ENCODE measurements at places on chromosomes 13 and 19.
A peak's percentile ranks its signal among the peaks of the same experiment; 100 is the strongest.

DNA sequence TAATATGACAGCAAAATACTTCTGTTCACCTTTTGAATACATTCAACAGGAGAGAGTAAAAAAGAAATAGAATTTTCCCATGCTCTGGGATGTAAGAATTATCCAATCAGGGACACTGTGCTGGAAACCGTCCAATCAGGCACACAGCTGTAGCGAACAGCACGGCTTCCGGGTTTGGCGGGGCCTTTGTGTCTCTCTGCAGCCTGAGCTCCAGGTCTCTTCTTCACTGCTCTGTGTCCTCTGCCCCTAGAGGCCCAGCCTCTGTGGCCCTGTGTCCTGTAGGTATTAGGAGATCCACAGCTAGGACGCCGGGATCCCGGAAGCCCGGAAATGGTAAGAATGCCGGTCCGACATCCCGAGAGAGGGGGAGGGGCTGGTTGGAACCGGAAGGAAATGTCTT lies 92.7 kb downstream of the ZNF737 start:
- no peak for DNase-seq

GRCh38 chr19:1862424-1863327 lies 703 bp downstream of the KLF16 start:
- DNase-seq = no peak

GRCh38 chr13:60047918-60048317 lies 115.8 kb downstream of the DIAPH3 start:
- no peak for DNase-seq

- no peak for DNase-seq
These were observed 30.7 kb downstream of the CEACAM1 start for GRCh38 chr19:42497492-42498168.

DNA sequence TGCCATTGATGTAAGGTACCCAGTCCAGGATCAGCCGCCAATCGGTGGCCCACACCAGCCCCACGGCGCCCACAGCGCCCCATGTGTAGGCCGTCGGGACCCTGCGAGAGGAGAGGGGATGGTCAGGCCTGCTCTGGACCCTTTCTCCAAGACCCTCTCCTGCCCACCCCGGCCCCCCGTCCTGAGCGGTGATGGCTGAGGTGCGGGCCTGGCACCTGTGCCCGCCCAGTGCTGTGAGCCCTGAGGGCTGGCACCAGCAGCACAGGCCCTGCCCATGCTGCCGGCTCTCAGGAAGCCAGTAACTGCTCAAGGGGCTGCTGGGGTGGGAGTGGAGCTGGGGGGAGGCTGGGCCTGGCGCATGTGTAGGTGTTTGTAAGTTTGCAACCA lies 5.8 kb downstream of the UQCR11 start:
- no peak for DNase-seq

DNA sequence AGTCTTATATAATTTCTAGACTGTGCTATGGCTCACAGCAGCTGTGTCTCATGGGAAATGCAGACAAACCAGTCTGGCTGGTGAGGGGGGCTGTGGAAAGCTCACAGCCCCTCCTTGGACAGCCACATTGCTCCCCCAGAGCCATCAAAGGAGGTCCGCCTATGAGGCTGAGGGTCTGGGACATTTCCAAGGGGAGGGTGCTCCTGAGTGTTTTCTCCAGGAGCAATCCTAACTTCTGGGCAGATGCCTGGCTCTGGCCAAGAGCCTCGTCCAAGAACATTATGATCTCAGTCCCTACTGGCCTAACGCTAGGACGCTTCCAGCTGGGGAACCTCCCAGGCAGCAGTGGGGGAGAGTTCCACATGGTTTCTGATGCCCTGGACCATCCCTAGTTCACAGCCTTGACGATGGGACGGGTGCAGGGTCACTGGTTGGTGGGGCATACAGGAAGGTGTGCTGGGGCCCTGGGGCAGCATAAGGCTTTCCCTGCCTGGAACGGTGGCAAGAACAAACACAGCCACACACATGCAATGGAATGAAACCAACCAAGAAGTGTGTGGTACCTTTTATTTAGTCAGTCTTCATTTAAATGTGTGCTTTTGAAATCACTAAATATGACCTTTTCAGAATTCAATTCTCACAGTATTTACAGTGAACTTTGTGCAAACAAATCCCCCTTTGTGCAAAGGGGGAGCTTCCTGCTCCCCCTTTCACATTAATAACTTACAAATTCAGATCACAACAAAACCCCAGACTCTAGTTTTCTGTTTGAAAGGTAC lies 60.6 kb downstream of the CDADC1 start:
- peak; percentile 22 for DNase-seq

DNA sequence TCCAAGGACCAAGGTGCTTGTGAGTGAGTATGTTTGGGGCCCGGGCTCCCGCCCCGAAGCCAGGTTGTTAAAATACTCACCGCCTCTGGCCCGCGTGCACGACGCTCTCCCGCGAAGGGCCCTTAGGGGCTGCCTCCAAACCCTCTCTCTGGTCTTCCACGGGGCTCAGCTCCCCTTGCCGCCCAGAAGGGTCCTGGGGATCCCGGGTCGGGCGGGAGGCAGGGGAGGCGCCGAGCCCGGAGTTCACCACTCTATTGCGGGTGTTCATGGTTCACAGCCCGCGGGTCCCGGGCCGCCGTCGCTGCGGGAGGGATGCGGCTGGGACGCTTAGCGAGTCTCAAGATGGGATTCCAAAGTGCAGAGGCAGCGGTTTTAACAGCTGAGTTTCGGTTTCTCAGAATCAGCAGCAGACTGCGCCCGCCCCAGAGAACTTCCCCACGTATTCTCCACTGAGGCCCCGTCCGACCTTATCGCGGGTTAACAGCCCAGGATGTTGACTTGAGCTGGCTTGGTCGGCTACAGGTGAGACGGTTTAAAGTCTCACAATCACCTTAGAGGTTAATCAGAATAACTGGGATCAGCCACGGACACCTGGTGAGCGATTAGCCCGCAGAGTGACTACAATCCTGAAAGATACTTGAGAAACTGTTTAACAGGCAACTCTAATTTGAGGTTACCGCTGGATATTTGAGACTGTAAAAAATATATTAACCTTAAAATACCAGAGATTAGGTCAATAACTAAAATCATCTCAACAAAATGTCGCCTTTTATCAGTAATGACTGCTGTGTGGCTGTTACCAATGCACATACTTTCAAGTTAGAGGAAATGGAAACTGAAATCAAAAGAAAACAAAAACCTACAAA lies at the start of gene EPSTI1:
Gene EPSTI1 (minus strand): TSS at position 344 of the 866 bp plus-strand sequence. CDS start 76 bp downstream, at position 268.
- peak; percentile 73 for DNase-seq

DNA sequence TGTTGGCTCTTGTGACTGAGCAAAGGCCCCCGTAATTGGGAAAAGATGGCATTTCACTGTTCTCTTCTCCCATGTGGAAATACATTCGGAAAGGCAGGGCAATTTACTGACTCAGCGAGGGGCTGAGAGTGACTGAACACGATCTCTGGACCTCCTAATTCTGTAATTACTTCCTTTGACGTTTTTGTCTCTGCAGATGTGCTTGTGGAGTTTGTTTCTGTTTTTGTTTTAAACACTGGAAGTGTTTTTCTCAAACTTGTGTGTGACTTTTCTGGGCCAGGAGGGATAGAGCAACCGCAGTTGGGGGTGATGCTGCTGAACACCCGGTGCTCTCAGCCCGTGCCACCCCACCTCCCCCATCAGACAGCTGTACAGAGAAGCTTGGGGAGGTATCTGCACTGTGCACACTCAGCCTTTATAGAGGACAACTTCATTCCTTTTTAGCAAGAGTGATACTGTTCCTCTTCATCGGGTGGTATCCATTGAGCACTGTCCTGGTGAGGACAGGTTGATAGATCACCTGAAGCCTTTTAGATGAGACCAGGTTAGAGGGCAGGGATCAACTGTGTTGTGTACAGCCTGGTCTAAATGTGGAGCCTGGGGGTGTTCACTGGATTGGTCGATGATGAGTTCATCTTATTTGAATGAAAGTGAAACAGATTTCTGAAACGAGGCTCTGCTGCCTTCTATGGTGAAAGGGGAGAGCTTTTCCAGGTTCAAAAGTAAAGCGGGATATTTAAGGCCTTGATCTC lies 117.4 kb downstream of the ESD start:
- DNase-seq = peak; percentile 72

DNA sequence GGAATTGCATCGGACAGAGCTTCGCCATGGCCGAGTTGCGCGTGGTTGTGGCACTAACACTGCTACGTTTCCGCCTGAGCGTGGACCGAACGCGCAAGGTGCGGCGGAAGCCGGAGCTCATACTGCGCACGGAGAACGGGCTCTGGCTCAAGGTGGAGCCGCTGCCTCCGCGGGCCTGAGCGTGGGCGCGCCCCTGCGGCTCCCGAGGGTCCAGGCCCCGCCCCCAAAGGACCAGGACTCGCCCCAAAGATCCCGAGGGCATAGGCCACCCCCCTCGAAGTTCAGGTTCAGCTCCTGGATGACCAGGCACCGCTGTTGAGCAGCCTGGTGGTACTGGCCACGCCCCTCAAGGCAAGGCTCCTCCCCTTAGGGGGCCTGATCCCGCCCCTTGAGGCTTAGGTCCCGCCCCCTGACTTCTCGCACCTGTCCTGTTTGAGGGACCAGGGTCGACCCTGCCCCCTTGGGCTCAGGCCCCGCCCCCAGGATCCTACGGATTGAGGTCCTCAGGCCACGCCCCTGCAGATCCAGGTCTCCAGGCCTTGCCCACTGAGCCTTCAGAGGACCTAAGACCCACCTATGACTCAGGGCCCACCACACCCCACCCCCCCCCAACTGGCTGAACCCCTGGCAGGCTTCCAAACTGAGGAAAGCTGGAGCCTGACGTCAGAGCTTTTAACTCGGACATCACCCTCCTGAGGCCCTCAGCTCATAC lies 43.1 kb downstream of the CYP4F22 start:
- DNase-seq = no peak

DNA sequence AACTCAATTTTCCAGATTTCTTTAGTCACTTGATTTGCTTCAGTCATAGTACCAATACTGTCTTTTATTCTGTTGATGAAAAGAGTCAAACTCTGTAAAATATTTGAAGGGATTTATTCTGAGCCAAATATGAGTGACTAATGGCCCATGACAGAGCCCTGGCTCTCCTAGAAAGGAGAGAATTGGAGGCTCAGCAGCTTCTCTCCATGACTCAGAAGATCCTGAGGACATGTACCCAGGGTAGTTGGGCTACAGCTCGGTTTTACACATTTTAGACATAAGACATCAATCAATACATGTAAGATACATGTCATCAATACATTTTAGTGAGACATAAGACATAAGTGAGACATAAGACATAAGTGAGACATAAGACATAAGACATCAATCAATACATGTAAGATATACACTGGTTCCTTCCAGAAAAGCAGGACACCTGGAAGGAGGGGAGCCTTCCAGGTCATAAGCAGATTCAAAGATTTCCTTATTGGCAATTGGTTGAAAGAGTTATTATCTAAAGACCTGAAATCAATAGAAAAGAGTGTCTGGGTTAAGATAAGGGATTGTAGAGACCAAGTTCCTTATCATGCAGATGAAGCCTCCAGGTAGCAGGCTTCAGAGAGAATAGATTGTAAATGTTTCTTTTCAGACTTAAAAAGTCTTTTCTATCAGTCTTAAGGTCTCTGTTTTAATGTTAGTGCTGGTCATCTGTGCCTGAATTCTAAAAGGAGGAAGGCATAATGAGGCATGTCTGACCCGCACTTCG lies 179.8 kb upstream of the RFC3 start:
- DNase-seq = peak; percentile 71

GRCh38 chr13:32902029-32902780 lies 114.0 kb upstream of the KL start:
- peak; percentile 65 for DNase-seq

GRCh38 chr19:38592940-38593339 lies 24.8 kb downstream of the MAP4K1 start:
- no peak for DNase-seq

- no peak for DNase-seq
These were observed 452.6 kb upstream of the KLF12 start for GRCh38 chr13:74586847-74587246.

DNA sequence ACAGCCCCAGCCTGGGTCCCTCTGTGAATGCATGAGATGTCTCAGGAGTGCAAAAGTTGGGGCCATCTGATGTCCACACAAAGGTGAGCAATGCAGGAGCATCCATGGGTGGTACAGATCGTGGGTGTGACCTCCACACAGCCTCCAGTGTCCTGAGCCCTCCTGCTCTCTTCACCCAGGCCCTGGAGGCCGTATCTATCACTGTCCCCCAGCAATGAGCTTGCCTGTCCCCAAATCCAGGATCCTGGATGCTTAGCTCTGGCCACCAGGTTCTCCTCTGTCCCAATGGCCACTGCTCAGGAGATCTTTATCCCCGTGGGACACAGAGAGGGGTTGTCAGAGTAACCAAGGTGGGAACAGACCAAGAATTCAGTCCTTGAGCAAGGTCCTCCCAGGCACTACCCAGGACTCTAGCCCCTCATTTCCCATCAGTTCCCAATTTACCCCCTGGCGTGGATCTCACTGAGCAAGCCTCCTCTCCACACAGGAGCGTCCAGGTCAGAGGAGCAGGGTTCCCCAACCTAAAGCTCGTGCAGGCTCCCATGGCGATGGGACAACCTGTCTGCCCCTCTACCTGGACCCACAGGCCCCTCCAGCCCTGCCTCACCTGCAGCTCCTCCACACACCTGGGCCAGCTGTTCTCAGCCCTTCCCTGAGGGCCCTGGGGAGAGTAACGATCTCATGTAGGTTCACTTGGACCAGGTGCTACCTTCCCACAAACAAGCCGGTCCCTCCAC lies 11.3 kb downstream of the CEACAM21 start:
- DNase-seq = no peak

DNA sequence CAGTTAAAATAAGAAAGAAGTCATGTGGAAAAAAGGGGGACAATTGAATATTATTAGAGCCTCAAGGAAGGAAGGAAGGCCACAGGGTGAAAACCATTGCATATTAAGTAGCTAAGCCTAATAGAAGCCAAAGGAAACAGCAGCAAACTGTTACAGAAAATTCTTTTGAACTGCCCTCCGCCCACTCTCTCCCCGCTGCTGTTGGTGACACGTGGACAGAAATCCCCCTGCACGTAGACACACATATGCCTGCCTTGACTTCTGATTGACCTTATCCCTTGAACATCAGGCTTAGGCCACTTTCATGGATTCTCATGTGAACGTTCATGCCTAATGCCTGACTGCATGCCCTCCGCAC lies 229.1 kb downstream of the KCNRG start:
- no peak for DNase-seq

- peak; percentile 15 for DNase-seq
These were observed 1303.4 kb downstream of the PCDH9 start for GRCh38 chr13:65926750-65927171.

DNA sequence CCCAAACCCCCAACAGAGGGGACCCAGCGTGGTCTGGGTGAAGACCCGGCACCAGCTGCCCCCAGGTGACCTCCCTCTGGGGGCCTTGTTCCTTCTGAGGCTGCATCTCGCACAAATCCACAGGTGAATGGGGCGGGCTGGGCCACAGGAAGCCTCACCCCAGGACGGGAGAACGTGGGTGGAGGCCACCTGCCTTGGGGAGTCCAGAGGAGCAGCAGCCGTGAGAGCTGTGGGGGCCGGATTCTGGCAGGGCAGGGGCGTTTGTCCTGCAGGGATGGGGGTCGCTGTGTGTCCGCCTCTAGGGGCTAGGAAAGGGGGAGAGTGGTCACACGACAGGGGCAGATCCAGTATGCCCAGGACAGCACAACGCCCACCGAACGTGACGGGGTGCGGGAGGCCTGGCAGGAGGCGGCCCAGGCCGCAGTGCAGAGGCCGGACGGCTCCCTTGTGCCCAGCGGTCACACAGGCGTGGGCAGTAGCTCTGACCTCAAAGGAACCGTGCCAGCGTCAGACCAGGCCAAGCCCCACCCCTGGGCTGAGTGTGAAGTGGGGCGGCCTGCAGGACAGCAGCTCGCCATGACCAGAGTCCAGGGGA lies 6.7 kb downstream of the POLR2E start:
- no peak for DNase-seq

GRCh38 chr13:75774176-75774575 lies 138.0 kb downstream of the LMO7 start:
- no peak for DNase-seq

All from amniotic epithelial cell (primary cell).